Fibroblast of lung (primary cell): ENCODE measurements at places on chromosomes 16 and 17.

- peak; percentile 88 for DNase-seq
Measured at GRCh38 chr17:37373530-37374159, 2.1 kb upstream of the C17orf78 start.

DNA sequence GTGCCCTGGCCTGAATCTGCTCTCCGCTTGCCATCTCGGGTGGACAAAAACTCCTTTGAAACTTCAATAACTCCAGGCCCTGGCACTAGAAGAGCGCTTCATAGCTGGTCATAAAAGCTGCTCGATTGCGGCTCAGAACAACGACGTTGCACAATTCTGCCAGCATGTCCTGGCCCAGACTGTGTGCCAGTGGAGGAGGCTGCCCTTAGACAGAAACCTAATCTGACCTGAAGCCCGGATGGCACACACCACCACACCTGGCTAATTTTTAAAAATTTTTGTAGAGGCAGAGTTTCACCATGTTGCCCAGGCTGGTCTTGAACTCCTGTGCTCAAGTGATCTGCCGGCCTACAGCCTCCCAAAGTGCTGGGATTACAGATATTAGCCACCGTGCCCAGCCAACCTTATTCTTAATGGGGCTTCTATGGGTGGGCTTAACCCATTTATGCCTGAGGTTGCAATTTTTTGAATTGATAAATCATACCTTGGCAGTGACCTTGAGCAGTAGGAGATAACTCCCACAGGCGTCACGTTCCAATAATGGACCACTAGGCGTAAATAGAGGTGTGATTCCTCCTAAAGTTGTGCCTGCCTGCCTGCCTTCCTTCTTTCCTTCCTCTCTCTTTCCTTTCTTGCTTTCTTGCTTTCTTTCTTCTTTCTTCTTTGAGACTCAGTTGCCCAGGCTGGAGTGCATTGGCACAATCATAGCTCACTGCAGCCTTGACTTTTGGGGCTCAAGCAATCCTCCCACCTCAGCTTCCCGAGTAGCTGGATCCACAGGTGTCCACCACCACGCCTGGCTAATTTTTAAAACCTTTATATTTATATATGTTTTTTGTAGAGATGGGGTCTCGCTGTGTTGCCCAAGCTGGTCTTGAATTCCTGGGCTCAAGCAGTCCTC, 1.1 kb upstream of the PPL start:
- DNase-seq, result no peak

GRCh38 chr17:72126575-72127486, 6.0 kb downstream of the SOX9 start:
- DNase-seq, result peak; percentile 73

DNA sequence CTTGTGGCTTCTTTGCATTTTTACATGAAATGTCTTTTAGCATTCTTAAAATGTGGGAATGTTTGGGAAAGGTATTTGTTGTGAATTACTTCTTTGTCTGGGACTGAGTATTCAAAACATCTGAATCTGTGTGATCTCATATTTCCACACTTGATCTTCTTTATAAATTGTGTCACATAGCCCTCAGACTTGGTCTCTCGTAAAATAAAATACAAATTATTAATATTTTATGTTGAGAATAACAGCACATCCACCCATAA, 81.9 kb downstream of the TUBD1 start:
- DNase-seq, result peak; percentile 86

DNA sequence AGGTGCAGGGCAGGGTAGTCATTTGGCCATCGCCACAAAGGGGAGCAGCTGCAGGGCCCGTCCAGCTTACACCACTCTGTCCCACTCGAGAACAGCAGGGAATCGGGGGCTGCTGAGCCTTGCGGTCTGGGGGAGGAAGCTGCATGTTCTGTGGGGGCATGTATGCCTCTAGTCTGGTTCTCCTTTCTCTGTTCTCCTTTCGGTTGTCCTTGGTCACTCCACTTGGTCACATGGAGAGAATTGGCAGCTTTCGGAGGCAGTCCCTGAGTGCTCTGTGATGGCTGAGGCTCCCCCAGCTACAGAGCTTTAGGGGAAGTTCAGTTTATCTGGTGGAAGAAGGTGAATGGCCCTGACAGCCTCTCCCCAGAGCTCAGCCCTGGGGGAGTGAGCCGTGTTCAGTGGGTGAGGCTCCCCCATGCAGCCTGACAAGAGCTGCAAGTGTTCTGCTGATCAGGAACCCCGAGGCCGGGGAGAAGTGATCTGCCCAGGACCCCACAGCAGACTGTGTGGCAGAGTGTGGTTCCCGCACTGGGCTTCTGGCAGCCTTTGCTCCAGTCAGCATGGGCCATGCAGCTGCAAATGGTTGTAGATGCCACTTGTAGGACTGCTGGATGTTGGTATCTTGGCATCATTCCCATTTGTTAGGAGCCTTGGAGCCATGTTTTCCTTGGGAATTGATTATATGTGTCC, 22.3 kb upstream of the SMPD3 start:
- no peak for DNase-seq

DNA sequence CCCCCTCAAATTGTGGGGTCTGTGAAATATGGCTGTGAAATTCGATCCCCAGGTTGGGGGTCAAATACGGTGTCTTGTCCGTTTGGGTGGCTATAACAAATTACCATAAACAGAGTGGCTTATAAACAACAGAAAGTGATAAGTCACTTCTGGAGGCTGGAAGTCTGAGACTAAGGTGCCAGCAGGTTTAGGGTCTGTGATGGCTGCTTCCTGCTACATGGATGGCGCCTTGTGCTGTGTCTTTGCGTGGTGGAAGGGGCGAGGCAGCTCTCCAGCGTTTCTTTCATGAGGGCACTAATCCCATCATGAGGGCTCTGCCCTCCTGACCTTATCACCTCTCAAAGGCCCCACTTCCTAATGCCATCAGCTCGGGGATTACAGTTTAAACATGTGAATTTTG, 120.0 kb downstream of the IRF8 start:
- DNase-seq, result no peak

- peak; percentile 38 for DNase-seq
Measured at GRCh38 chr17:1491443-1492248, 840 bp downstream of the MYO1C start.

DNA sequence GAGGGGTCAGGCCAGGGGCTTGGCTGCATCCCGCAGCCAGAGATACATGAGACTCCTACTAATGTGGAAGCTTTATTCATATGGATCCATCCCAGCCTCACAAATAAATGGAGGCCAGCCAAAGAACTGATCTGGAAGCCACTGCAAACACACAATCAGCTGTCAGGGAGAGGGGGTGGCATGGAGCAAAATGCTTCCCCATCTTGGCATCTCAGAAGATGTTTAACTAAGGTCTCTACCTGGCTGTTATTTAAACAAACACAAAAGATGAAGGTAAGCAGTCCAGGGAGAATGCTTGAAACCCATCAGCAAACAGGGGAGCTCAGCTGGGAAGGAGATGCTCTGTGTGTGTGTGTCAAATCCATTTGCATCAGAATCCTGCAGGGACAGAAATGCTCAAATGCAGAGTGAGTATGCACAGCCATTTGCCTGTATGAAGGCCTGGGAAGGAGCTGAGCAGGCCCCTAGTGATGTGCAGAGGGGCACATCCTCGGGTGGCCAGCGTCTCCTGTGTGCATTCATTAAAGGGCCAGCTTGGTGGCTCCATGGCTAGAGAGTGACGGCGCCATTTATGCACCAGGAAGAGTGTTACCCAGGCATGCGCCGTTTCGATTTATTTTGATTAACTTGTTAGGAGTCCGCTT, 34.2 kb upstream of the IRX3 start:
- DNase-seq, result no peak

DNA sequence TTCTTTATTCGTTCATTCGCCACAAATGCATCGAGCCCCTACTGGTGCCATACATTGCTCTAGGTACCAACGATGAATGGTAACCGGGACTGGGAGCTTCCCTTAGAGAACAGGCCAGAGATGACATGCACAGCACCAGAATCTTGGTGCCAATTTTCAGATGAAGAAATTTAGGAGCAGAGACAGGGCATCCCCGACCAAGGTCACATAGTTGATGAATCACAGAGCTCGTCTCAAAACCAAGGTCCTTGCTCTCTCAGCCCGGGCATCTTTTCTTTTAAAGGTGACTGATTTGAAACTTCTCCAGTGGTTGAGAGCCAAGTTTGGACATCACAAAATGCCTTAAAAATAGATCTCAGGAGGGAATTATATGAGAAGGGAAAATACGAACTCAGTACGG, 73.2 kb upstream of the C16orf82 start:
- DNase-seq, result peak; percentile 14

DNA sequence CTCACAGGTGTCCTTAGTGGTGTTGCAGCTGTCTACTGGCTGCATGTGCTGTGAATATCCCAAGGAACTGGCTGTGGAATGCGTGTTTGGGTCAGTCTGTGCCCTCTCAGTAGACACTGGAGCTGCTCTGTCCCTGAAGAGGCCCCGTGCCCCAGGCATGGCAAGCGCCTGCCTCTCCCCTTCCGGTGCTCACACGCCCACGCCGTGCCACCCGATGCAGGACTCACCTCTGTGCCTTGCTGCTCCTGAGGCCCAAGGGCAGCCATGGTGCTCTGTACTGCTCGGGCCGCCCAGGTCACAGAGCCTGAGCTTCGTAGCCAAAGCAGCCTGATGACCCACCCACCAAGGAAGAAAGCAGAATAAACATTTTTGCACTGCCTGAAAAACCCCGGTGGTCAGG, 10.0 kb downstream of the RGS11 start:
- no peak for DNase-seq

- DNase-seq, result peak; percentile 10
Measured at GRCh38 chr16:50079397-50080140, 13.8 kb downstream of the HEATR3 start.
